GM19239 (cell line): ENCODE measurements at places on chromosomes 1 and 21.

GRCh38 chr1:238329671-238330070 is 438.9 kb upstream of the ZP4 start:
- no peak for DNase-seq

- DNase-seq: no peak
These were observed 121.7 kb upstream of the DUSP10 start for GRCh38 chr1:221863635-221864034.

- no peak for DNase-seq
These were observed 3.6 kb downstream of the AJAP1 start for GRCh38 chr1:4657960-4658541.

- DNase-seq: no peak
These were observed 757.3 kb downstream of the LTN1 start for GRCh38 chr21:28235169-28235895.

- no peak for DNase-seq
These were observed 21.4 kb downstream of the CNST start for GRCh38 chr1:246587606-246588005.

DNA sequence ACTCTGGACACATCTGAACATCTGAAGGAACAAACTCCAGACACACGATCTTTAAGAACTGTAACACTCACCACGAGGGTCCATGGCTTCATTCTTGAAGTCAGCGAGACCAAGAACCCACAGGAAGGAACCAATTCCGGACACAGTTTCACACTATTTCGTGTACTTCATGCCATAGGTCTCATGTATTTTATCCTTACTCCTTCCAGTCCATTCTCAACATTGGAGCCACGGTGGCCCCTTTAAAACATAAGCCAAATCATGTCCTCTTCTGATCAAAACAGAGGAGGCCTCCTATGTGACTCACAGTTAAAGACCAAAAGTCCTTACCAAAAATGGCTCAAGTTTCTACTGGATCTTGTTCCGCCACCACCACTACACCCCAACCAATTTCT is 29.8 kb upstream of the RCOR3 start:
- no peak for DNase-seq

DNA sequence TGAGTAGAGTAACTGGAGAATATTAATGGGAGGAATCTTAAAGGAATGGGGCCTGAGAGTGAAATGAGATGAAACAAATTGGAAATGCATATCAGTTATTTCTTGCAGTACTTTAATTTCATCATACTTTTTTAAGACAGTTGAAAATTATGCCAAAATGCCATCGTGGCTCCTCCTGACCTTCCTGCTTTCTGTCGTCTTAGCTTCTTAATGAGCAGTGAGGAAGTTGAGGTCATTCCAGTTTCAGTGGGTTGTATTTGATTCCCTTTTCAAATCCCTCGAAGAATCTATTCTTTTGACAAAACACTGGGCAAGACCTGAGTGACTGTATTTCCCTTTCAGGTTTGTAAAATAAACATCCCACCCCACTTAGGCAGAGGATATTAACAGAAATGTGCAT is 134.9 kb upstream of the MAP1LC3C start:
- DNase-seq: no peak

- no peak for DNase-seq
These were observed at the start of gene RHBG for GRCh38 chr1:156368889-156369684. TSS of gene RHBG (plus strand) at chr1:156369211. CDS start at chr1:156369250, 39 bp downstream.
